ENCODE measurements at places on chromosomes 12 and 14.

DNA sequence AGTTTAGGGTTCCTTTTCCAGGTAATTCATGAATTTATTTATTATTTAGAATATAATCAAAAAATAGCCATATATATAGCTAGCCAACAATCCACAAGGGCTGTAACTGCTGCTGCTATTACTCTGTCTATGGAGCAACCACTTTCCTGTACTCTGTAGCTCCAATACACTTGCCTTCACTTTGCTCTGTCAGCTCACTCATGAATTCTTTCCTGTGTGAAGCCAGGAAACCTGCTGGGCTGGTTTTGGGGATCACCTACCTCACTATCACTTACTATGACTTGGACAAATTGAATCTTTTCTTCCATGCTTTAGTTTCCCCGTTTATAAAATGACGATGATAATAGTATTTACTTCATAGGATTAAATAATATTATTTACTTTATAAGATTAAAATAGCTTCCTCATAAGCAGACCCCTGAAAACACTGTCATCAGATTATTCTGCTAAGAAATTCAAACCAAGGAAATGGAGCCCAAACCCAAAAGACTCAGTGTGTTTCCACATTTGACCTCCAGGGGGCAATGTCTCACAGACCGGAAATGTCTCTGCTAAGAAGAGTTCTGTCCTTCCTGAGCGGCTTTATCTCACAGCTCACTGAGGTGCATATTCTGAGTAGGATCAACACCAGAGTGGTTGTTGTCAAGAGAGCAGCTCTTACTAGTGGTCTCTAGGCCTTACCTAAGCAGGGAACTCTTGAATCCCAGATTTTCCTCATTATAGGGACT lies 457.1 kb downstream of the DAD1 start:
- no peak for DNase-seq

DNA sequence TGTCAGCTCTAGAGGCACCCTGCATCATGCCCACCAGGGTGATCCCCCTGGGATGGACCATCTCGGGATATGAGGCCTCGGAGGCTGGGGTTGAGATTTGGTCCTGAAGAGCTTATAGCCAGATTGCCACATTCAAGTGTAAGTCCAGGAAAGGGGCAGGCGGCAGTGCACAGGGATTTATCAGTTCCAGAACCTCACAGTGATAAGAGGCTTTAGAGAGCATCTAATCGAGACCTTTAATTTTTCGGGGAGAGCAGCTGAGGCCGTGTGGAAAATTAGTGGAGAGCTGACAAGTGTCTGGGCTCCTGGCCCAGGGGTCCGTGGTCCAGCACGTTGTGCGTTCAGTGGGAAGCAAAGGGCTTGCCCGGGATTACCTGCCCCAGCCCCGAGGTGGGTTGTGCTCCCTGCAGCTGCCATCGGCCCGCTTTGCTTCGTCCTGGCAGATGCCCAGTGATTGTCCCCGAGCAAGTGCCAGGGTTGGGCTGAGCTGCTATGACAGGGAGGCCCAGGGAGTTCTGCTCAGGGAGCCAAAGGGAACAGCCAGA lies 52.1 kb downstream of the C14orf132 start:
- DNase-seq: no peak

DNA sequence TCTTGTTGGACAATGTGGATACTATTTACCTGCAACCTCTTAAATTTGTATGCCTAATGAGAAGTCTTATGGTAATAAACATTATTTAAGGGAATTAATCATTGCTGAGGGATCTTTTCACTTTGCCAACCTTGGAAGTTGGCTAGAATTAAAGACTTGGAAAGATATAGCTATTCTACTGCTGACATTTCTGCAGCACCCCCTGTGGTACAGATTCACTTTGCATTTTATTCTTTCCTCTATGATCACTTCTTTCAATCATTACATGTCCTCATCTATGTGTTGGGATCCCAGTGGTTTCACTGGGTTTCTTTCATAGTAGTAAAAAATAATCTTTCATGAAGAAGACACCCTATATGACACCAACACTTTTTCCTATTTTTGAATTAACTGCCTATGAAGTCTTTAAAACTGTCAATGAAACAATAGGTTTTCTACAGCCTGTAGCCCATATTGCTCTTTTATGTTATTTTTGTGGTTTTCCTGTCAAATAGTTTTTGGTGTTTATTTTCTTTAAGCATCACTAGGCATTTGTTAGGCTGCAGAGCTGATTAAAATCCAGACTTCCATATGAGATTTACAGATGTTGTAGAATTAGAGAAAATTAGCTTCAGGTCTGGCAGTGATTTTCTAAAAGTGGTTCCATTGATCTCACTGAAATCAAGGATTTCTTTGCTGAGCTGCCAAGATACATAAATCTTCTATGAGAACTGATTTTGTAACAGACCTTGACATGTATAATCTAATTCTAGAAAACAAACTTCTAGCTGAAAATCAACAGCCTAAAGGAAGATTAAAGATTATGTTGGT lies 256.1 kb downstream of the NAV3 start:
- no peak for DNase-seq

DNA sequence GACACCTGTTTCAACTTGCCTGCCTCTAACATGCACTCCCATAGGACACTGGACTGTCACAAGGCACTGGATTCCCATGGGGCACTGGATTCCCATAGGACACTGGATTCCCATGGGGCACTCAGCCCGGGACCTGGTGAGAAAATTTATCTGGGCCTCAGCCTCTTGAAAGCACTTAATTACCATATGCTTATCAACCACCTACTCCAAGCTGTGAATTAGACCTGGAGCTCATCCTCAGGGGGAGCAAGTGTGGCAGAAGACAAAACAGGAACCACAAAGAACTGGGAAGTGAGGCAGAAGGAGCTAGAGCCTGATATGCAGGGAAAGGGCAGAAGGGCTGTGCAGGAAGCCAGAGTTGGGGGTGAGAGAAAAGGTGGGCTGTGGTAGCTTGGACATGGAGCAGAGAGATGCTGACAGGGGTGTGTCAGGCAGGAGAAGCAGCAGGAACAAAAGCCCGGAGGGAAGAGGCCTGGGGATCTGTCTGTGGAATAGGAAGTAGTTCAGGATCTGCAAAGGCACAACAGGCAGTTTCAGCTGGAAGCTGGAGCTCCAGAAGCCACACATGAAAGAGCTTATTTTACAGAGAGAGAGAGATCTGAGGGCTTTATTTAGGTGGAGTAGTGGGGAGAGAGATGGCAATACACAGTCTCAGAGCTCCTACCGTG lies 3.1 kb downstream of the KRT82 start:
- no peak for DNase-seq

GRCh38 chr14:31717294-31718085 lies 156.3 kb downstream of the NUBPL start:
- no peak for DNase-seq

GRCh38 chr12:48194799-48195201 lies 8.3 kb downstream of the OR10AD1 start:
- DNase-seq: no peak

DNA sequence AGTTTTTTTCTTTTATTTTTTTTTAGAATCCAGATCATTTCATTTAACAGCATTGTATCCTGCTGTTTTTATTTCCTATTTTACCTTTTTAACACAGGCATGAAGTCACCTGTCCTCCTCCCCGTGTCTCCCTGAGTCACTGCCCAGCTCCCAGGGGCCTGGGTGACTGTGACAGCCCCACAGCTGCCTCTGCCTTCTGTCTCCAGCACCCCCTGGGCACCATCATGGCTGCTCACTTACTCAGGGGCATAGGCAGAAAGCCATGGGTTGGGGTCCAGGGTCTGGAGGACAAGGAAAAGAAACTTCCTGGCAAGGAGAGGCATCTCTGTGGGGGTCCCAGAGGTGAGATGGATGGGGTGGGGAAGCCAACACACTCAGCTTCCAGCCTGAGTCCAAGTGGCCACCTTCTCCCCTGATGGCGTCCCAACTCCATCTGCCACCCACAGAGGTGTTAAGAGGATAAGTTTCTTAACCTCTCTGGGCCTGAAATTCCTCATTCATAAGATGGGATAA lies 25.3 kb downstream of the TMEM63C start:
- no peak for DNase-seq

DNA sequence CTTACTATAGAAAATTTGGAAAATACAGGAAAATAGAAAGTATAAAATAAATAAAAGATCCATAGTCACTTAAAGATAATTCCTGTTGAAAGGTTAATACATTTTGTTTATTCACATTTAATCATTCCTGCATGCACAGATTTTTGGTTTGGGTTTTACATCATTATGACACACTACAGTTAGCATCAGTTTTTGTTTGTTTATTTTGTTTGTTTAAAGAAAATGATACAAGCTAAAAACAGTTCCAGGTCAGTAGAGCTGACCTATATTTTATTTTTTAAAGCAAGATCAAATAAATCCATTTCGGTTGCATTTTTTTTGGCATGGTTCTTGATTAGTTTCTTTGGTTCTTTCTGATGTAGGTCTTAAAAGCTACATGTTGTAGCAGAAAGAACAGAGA lies 68.8 kb upstream of the CCDC91 start:
- DNase-seq: no peak

- no peak for DNase-seq
Measured at GRCh38 chr14:76984787-76985375, 43.6 kb downstream of the IRF2BPL start.

GRCh38 chr14:66477567-66477966 lies 8.6 kb upstream of the CCDC196 start:
- DNase-seq: no peak
